ENCODE measurements at places on chromosomes 16 and 17.

DNA sequence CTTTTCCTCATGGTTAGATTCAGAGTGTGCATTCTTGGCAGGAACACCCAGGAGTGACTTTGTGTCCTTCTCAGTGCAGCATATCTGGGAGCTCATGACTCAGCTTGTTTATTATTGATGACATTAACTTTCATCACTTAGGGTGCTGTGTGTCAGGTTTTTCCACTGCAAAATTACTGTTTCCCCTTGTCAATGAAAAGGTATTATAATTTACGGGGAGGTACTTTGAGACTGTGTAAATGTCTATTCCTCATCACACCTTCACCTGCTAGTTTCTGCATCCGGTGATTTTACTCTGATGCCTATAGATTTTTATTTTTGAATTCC is 50.5 kb downstream of the WWP2 start:
- DNase-seq = no peak

GRCh38 chr17:74147056-74147835 is 56.2 kb upstream of the RPL38 start:
- no peak for DNase-seq

DNA sequence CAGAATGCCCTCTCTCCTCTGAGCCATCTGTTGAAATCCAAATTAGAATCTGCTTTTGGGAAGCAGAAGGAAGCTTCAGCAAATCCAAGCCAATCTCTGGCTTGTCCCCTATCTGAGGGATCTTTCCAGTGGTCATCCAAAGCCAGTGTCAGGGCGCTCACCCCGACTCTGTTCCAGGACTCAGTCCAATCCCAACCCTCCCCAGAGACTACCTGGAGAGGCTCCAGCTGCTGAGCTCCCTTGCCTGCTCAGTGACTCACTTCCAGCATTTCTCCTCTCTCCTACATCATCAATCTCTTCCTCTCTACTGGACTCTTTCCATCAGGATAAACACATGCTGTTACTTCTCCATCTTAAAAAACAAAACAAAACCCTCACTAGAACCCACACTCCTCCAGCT is 2.4 kb downstream of the MATCAP1 start:
- DNase-seq = no peak

DNA sequence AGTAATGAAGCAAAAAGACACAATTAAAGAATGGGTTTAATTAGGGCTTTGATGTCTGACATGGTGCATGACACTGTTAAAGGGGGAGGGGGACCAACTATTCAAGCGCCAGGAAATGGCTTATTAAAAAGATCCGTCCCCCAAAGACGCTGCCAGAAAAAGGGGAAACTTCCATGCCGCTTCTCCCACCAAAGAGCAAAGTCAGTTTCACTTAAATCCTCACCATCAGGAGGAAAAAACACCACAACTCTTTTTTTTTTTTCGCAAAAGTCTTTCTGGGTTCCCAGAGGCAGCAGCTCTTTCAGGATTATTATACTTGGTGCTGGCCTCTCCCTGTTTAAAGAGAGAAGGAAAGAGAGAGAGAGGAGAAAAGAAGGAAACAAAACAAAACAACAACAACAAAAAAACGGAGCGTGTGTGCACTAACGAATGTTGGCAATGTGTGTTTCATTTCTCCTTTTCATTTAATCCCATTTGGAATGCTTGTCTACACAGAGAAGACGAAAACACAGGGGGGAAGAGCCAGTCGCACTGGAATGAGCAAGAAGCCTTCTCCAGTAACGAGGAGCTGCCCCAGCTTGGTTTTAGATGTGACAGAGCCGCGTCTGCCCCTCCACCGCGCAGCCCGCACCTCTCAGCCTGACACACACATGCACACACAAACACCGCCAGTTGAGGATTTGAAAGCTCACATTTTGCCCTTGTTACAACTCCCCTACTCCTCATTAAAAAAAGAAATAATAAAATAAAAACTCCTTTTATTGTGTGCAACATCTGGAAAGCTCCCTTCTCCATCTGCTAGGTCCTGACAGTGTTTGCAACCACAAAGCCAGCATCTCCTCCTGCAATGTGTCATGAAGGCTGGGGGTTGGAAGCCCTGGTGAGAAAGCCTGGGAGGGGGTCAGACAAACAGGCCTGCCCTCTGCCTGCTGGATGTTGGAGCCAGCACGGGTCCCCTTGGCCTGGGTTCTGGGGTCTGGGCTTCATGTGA is 32.7 kb upstream of the AXIN2 start:
- no peak for DNase-seq

- DNase-seq = no peak
These were observed 187.0 kb downstream of the IRX3 start for GRCh38 chr16:54099627-54100026.

DNA sequence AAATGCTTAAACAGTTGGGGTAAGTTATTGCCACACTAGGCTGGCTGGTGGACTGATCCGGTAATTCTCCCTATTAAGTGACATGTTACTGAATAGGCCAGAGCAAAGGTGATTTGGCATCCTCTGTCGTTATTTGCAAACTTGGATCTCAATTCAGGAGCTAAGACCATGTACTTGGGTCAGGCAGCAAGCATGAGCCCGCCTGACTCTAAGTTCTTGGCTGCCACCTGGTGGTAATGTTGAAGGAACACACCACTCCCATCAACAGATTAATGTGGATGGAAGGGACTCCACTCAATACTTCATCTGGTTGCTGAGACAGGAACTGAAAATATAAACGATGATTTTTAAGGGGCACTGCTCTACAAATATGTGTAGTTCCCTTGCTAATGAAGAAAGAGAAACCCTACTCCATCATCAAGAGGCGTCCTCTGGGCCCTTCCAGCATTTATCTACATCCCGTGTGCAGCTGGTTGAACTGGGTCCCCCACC is 70.8 kb downstream of the EMP2 start:
- DNase-seq = peak; percentile 66
